ENCODE measurements at places on chromosomes 7 and 10.

DNA sequence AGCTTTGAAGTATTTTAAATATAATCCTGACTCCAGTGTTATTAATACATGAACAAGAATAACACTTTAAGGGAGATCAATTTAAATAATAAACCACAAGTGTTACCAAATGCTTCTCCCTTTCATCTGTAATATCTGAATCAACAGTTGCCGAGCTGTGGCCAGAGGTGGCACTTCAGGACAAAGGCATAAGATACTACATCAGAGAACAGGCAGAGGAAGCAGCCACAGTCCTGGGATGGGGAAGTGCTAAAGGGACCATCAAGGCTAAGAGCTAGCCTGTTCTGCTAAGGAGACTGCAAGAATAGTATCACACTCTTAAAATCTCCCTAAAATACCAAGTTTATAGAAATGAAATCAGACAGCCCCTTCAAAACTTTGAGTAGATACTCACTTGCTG is 378.2 kb upstream of the PRKCQ start:
- no peak for DNase-seq

GRCh38 chr7:81280531-81280930 is 361.7 kb upstream of the SEMA3C start:
- DNase-seq: no peak

GRCh38 chr7:111018960-111019736 is 71.8 kb upstream of the LRRN3 start:
- DNase-seq: no peak

GRCh38 chr10:101968940-101969321 is 87.0 kb downstream of the ARMH3 start:
- no peak for DNase-seq

DNA sequence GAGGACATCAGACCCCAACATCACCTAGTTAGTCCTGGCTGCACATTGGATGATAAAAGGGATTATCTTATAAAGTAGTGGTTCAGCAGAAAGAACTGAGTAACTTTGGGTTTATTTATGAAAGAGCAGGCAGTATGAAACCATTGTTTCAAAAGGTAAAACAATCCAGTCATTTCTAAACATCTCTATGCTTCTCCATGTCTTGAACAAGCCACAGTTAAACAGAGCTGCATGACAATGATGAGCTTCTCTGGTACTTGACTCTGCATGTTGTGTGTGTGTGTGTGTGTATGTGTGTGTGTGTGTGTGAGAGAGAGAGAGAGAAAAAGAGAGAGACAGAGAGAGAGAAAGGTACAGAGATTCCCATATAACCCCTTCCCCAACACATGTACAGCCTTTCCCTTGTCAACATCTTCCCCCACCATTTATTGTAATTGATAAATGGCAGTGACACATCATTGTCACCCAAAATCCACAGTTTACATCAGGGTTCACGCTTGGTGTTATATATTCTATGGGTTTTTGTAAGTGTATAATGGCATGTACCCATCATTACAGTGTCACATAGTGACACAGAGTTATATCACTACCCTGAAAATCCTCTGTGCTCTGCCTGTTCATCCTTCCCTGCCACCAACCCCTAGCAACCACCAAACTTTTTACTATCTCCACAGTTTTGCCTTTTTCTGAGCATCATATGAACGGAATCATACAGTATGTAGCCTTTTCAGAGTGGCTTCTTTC is 32.8 kb upstream of the SLC18A3 start:
- DNase-seq: no peak

DNA sequence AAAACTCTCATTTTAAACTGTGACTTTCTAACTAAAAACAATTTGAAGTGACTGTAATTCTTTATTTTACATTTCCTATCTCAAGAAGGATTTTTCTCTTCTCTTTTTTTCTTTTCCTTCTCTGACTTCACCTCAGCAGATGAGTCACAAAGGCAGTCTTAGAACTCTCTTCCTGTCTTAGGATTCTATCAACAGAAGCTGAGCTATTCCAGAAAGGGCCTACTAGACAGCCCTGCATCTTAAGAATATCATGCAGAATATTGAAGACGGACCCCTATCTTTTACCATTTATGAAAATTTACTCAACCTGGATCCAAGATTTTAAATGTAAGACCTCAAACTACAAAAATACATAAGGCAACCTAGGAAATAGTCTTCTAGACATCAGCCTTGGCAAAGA is 365.7 kb upstream of the SEMA3C start:
- no peak for DNase-seq

- DNase-seq: no peak
Measured at GRCh38 chr7:155787171-155787851, 25.0 kb downstream of the SHH start.

- DNase-seq: no peak
Measured at GRCh38 chr10:72308320-72308987, 34.7 kb downstream of the DDIT4 start.

- no peak for DNase-seq
Measured at GRCh38 chr7:111089822-111090426, 1.0 kb upstream of the LRRN3 start.

DNA sequence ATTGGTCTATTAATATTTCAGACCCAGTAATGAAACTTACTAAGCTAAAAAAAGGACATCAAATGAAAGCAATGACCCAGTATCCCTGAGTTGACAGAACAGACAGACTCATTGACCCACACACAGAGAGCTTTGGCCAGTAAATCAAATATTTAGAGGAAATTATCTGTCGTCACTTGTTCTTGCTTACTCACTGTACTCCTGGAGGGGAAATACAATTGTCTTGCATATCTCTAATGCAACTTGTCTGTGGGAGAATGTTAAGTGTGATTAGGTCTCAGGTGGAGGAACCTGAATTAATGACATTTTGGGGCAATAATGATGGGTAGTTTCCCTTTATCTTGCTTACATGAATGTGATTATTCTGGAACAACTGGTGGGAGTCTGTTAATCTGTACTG is 80.4 kb downstream of the CUBN start:
- no peak for DNase-seq

DNA sequence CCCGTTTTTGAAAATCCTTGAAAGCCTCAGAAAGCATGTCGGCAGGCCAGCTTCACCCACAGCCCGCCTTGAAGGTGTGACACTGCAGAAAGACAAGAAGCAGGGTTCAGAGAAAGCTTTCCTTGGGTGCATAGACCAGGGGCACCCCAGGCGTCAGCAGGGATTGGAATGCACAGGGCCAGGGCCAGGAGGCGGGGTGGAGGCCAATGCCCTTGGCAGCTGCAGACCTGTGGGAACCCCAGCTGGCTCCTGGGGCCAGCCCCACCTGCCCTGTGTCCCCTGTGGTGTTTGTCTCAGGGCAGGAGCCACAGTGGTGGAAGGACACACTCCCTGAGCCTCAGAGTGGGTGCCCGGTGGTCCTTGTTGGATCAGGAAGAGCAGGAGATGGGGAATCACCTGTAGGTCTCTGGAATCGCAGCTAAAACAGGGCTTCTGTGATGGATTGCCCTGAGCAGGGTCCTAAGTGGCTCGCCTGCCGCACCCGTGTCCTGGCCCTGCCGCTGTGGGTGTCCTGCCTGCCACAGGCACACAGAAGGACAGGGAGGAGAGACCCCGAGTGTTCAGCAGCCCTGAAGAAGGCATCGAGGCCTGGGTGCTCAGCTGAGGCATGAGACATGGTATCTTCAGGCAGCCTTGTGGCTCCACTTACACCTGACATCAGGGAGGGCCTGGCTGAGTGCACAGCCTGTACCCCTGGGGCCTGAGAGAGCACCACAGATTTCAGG is 32.5 kb downstream of the ANXA8 start:
- no peak for DNase-seq

DNA sequence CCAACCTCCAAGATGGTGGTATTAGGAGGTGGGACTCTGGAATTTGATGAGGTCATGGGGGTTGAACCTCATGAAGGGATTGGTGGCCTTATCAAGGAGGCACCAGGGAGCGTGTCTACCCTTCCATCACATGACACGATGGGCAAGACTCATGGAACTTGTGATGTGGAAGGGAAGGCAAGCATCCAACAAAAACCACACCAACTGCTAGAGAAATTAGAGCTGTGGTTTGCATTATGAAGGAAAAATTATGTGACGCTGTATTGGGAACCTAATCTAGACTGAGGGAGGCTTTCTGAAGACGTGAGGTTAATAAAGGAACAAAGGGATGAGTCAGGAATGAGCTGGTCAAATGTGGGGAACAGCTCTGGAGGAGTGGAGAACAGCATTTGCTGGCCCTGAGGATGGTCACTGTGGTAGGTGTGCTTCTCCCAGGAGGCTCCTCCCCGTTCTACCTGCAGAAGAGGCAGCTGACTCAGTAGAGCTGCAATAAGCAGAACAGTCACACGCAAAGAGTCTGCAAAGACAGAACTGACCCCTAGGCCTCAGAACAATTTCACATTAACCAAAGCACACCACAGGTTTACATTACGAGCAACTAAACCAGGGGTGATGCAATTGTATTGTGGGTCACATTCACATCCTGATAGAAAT is 236.6 kb upstream of the GRB10 start:
- no peak for DNase-seq

- DNase-seq: no peak
Measured at GRCh38 chr7:74365322-74366022, 76.3 kb downstream of the CLIP2 start.
